Heart left ventricle (tissue), 16 donors: ENCODE measurements at places on chromosomes 2 and 18.

DNA sequence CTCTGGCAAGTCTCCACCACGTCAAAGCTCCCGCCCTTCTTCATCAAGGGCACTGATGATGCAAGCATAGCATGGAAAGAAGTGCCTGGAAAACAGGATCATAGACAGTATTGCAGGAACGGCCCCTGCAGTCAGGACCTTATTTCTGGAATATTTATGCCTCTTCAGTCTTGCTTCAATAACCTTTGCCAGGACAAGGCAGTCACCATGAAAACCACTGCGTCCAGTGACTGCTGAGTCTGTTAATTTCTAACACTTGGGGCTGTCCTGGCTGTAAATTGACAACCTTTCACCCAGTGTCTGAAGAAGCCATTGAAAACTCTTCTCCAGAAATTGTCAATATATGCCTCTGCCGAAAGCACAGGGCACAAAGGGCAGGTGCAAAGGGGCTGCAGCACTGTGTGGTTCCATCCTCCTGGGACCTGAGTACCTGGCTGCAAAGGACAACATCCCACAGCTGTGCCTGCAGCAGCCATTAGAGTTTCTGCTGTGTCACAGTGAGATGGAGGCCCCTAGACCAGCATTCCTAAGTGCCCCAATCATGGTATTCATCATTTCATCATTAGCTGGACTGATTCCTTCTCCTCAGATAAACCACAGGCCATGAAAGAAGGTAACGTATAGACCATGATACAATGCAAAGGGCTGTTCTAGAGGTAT lies 819.6 kb downstream of the RNF144A start:
- no peak for DNase-seq

DNA sequence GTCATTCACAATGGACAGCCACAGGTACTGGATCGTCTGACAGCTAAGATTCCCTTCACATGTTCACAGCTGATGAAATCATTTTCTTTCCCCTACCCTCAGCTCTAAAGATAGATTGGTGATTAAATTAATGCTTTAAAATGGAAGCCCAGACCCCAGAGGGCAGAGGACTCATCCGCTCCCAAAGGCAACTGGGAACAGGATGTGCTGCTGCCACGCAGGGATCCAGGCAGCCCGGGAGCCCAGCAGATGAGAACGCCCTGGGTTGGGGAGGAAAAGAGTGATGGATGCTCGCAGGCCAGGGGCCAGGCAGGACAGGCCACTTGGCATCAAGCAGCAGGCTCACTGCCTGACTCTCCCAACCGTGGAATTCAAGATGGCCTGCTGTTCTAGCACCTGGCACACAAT lies 41.3 kb downstream of the HDHD2 start:
- DNase-seq, result no peak

DNA sequence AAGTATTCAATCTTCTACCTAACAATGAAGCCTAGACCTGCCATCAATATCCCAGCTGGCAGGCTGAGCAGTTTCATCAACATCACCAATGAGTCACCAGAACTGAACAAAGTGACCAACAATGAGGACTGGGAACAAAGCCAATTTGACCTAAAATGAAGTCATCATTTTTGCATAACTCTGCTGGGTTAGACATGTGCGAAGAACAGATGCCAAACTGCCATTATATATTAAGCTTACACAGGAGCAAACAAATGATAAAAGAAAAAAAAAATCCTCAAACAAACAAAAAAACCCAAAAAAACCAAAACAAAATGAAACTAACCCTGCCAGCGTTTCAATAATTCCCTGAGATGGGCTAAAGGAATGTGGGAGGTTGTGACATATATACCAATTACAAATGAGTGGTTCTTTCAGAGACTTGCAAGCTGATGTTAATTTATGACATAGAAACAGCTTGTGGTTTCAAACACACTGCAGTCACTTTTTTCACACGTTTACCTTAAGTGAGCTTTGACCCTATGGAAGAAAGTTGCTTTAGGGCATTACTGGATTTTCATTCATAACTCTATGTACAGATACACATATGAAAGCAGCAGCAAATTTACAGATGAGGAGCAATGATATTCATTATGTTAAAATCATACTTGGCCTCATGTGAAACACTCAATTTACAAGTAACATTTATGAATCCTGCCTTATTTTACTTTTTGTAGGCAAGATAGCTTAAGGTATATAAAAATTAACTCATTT lies 56.9 kb upstream of the CCDC141 start:
- no peak for DNase-seq

DNA sequence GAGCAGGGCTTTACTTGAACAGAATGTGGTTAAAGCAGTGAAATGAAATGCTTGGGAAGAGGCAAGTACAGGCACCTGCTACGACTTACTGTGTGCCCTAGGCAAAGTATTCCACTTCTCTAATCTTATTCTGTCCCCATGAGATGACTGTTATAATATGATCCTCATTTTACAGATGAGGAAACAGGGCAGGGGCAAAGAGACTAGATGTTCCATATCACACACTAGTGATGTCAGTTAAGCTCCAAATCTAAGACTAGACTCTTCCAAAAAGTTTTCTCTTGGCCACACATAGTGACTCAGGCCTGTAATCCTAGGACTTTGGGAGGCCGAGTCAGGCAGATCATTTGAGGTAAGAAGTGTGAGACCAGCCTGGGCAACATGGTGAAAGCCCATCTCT lies 235.0 kb downstream of the SETBP1 start:
- DNase-seq, result no peak
